ENCODE measurements at places on chromosomes 12 and 14.

DNA sequence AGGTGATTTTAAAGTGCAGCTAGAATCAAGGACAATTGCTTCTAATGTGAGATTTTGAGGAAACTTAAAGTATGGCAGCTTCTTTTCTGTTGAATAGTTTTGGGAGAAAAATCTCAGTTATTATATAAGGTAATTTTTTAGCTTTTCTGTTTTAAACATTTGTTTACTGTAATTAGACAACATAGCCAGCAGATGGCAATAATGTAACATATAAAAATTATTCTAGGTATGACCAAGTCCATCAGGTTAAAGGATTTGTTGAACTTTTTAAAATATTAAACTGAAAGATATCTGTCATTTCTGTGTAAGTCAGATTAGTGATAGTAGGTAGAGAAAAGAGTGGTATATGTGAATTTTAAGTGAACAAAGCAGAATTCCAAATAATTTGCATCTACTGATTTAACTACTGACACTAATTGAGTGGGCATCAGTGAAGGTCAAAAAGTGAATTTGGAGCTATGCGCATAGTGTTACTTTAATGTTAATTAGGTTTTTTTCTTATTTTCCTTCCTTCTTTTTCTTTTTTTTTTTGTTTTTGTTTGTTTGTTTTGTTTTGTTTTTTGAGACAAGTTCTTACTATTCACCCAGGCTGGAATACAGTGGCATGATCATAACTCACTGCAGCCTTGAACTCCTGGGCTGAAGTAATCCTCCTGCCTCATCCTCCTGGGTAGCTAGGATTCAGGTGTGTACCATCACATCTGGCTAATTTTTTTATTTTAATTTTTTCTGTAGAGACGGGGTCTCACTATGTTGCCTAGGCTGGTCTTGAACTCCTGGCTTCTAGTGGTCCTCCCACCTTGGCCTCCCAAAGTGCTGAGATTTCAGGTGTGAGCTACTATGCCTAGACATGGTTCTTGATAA is 18.6 kb downstream of the PRORP start:
- DNase-seq, result no peak

DNA sequence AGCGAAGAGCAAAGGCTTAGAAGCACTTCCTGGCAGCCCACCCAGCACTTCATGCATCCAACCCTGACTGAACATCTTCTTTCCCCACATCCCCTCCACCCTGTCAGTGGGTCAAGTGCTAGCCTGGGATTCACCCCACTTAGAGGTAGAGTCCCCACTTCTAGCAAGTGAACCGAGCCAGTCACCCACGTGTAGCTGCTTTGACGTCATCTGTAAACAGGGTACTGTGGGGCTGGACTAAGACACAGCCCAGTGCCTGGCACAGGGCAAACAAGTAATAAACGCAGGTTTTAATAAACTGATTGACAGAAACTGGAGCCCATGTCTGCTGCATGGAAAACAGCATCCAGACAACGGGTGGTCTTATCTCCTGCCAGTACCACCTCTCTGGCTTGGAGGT is 61.7 kb downstream of the ITPK1 start:
- no peak for DNase-seq

GRCh38 chr14:24172261-24172860 is 481 bp downstream of the REC8 start:
- DNase-seq, result no peak

GRCh38 chr12:54428050-54429013 is 9.3 kb upstream of the ITGA5 start:
- DNase-seq, result no peak

GRCh38 chr12:116202433-116202832 is 75.1 kb downstream of the MED13L start:
- no peak for DNase-seq

Data from Panc1 (cell line).